Left ventricle myocardium superior (tissue), 1 donor: ENCODE measurements at places on chromosomes 1 and 21.

GRCh38 chr1:173383351-173383750 lies 93.8 kb upstream of the PRDX6 start:
- no peak for DNase-seq

DNA sequence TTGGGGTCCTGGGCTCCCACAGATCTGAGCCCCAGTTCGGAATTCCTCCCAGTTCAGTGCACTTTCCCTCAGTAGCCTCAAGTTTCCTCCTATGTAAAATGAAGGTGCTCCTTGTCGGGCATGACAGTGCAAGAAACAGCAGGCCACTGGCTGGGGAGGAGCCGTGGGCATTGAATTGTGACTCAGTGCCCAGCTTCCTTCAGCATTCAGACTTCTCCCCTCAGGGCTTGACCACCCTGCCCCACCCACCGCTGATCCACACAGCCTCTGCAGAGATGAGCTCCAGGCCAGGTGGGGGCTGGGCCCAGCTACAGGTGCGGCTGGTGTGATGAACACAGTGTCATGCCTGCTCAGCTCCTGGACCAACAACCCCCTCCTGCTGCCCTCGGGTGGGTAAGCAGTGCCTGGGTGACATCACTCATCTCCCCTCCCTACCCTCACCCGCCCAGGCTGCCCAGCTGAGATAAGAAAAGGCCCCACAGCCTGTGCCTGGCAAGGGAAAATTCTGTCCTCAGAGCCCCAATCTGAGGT lies 4.9 kb downstream of the MOB3C start:
- no peak for DNase-seq

DNA sequence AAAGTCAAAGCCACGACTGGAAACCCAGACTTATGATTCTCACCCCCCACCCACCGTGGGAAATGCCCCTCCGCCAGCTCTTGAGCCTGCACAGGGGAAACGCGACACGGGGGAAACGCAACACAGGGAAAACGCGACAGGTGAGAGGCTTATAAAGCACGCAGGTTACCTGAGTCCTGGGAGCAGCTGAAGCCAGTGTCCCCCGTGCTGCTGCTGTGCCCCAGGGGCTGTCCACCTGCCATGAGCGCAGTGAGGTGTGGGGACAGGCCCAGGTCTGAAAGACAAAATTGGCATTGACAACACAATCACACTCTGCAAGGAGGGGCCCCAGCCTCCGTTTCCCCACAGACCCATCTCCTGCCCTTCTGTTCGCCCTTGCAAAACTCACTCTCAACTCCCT lies 46.3 kb downstream of the GPR161 start:
- no peak for DNase-seq

- peak; percentile 46 for DNase-seq
These were observed 15.1 kb upstream of the PADI3 start for GRCh38 chr1:17233675-17234320.

DNA sequence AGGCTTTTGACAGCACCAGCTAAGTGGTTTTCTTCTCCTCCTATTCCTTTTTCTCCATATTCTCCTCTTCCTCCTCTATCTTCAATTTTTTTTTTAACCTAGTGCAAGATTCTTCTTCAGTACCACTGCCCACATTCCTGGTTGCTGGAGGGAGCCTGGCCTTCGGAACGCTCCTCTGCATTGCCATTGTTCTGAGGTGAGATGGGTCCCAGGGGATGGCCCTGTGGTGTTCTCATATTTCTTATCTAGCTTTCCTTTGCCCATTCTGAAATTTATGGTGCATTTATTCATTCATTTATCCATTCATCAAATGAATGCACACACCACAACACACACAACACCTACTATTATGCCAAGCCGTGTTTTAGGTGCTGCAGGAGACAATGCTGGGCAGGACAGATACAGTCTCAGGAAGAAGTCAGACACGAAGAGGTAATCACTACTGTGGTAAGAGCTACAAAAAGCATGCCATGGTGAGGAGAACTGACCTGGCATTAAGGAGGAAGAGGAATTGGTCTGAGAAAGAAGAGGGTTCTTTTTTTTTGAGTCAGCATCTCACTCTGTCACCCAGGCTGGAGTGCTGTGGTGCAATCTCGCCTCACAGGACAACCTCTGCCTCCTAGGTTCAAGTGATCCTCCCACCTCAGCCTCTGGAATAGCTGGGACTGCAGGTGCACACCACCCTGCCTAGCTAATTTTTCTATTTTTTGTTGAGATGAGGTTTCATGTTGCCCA lies 47.5 kb upstream of the TDRD10 start:
- DNase-seq = no peak

GRCh38 chr1:73326663-73327062 lies 871.3 kb downstream of the LRRIQ3 start:
- no peak for DNase-seq

- no peak for DNase-seq
These were observed 167.5 kb downstream of the ZNF281 start for GRCh38 chr1:200242110-200243041.

- DNase-seq = no peak
These were observed 211.3 kb upstream of the SPAG17 start for GRCh38 chr1:118396279-118396678.

DNA sequence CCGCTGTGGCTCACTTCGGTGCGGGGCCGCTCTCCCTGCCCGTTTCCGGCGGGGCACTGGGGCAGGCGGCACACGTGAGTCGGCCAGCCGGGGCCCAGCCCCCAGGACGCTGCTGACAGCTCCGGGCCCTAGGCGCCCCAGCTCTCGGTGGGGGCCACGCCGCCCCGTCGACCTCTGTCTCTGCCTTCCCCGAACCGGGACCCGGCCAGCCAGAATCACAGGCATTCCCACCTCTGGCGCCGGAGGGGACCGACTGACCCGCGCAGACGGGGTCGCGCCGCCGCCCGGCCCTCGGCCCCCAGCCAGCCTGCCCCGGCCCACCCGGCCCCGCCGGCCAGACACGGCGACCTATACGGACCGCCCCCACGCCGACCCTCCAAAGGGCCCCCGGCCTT lies 755 bp downstream of the SCMH1 start:
- peak; percentile 78 for DNase-seq

DNA sequence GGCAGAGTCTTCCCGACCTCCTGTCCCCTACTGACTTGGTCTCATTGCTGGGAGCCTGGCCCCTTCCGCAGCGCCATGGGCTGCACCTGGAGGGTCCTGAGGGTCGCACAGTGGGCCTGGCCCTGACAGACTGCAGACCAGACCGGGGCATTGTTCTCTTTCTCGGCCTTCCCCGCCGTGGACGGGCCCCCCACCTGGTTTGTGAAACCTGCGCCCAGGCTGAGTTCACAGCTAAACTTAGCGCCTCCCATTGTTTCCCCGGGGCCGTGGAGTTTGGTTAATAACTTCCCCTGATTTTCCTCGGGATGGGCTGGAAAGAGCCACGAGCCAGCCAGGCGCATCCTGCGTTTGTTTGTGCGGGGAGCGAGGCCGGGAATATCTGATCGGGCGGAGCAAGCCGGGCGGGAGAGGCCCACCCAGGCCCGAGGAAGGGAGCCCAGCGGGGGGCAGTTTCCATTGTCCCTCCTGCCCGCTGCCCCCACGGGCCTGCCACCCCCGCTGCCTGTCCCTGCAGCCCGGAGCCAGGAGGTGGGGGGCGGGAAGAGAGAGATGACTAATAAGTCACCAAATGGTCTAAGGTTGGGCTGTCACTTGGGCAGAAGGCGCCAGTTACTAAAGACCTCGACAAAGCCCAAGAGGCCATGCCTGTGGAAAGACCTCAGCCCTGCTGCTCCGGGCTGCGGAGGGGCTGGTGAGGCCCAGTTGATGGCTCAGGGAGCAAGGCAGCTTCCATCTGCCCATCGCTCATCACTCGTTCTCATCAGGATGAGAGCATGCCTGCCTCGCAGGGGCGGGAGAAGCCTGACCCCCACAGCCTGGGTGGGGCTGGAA lies 39.0 kb upstream of the ARHGEF16 start:
- DNase-seq = peak; percentile 56
